IPS DF 6.9 (cell line): ENCODE measurements at places on chromosomes 13 and 19.

- no peak for DNase-seq
These were observed 807.1 kb downstream of the DIAPH3 start for GRCh38 chr13:59356607-59357006.

GRCh38 chr13:102038787-102039186 lies 363.1 kb downstream of the FGF14 start:
- DNase-seq: no peak

DNA sequence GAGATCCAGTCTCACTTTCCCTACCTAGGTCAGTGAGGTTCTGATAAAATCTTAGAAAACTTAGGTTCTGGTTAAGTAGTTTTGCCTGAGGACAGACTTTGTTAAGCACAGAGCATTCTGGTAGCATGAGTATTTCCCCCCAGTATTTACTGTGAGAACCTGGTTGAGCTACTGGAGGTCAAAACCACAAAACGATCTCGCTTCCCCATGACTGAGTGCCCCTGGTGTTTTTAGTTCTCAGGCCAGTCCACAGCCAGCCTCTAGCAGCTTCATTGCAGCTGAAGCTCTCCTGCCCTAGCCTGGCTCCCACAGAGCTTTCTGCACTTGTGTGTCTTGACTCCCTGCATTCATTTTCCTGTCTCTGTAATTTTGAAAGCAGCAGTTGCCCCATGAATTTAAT lies 1138.2 kb downstream of the UQCRFS1 start:
- no peak for DNase-seq

- DNase-seq: no peak
These were observed 1.8 kb downstream of the TMEM259 start for GRCh38 chr19:1018932-1019615.

DNA sequence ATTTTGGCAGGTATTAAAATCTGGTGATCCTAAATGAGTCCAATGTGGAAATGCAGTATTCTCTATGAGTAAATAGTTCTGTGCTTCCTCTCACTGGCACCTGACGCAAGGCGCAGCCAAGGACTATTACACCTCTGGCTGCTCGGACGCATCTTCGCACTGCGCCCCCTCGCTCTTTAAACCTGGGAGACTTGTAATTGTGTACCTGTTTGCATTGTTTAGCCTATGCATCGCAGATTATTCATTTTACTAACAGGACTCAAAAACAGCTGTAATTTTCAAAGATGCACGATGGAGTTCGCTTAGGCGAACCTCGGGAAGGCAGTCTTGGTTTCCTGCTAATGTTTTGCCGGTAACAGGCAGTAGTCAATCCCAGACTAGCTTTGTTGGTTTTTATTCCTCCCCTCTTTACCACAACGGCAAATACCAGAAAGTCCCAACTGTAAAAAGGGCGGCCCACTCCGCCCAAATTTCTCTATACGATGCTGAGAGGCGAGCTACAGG lies 113.2 kb downstream of the KCNRG start:
- DNase-seq: no peak

DNA sequence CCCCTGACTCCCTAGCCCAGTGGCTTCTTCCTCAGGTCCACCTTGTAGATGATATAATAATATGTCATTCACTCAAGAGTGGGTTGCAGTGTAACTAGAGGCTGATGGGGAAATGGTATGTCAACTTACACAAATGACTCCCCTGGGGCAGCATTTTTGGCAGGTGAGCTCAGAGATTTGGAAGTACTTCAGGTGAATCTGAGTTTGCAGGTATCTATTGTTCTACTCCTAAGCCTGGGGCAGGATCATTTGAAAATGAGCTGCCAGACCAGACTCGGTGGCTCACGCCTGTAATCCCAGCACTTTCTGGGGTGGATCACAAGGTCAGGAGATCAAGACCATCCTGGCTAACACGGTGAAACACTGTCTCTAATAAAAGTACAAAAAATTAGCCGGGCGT lies 11.6 kb upstream of the CNMD start:
- DNase-seq: no peak
